ENCODE measurements at places on chromosomes 3 and 15. TPM values are rescaled to one million over a fixed set of nuclear protein-coding genes. Genes with fewer than 3 reads are reported as not detected.

DNA sequence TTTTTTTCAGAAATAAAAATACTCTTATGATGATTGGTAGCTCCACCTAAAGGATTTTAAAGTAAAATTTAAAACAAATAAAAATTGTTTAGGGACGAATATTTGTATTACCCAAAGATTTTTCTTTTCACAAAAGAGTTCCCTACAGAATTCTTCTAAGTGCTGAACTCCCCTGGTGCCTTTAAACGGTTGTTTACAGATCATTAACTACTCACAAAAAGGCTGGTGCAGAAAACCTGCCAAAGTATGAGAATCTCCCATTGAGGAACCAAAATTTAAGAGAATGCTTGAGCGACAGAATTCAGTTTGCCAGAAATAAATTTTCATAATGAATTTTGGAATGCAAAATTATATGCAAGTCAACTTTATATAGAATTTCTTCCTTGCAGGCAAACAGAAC is 497.8 kb upstream of the NR2F2 start:
- no peak for DNase-seq

GRCh38 chr15:101723171-101723873 is 951 bp downstream of the TARS3 start:
- DNase-seq, result peak; percentile 32

GRCh38 chr3:101938262-101938847 is 89.0 kb downstream of the NFKBIZ start:
- peak; percentile 29 for DNase-seq

DNA sequence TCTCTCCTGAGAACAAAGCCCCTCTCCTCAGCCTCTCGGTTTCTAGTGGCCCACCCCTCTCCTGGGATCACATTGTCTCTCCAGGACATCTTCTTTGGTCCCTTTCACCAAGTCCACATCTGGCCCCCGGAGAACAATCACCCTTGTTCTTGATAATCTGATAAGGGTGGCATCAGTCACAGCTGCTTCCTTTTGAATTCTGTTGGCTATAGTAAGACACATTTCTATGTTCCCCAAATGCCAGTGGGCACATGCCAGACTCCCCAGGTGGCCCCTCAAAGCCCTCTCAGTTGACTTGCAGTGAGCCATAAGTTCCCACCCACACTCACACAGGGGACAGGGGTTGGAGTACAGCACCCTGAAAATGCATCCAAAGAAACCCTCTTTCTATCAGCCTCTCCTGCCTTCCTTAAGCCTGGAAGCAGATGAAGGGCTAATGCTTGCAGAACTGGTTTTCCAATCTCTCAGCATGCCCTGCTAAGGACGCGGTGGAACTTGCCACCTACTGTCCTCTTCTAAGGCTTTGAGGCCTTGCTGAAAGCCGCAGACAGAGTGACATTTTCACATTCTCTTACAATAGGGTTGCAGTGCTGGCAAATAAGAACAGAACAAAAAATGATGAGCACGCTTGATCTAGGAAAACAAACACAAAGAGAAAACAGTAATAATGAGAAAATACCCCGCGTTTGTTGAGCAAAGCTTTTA is 101.3 kb upstream of the SLCO3A1 start:
- DNase-seq, result no peak

DNA sequence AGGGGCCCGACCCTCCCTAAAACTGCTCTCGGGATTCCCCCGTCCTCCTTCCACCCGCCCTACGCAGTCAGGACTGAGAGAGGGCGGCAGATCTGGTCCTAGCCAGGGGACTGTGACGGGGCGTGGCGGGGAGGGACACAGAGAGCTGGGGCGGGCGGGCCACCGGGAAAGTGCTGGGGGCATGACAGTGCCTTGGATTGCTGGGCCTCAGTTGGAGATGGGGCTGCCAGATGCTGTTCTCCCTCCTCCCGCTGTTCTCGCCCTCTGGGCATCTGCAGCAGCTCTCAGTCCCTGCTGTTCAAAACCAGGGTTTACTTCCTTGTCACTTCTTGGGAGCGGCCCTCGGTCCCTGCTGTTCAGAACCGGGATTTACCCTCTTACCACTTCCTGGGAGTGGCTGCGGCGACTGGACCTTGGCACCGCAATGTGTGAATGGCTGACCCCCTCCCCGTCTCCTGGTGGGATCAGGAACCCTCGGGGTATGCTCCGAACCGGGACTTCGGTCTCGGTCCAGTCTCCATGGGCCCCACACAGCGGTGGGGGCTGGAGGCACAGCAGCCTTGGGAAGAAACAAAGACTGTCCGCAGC is 1.8 kb upstream of the RPP25 start:
- no peak for DNase-seq

DNA sequence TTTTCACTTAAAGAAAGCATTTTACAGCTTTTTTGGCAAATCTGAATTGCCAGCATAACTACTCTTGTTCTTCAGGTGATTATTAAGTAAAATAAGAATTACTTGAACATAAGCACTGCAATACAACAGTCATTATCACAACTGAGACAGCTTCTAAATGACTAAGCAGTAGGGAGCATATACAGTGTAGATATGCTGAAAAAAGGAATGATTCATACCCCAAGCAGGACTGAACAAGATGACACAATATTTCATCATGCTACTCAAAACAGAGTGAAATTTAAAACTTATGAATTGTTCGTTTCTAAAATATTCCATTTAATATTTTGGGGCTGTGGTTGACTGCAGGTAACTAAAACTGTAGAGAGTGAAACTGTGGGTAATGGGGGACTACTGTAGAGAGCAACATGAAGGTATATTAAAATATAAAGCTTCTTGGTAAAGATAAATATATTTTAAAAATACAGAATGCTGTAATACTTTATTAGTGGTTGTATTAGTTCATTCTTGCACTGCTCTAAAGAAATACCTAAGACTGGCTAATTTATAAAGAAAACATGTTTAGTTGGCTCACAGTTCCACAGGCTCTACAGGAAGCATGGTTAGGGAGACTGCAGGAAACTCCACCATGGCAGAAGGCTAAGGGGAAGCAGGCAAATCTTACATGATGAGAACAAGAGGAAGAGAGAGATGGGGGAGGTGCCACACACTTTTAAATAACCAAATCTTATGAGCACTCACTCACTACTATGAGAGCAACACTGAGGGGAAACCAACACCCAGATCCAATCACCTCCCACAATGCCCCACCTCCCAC is 84.8 kb downstream of the DCLK3 start:
- no peak for DNase-seq

GRCh38 chr3:120469882-120470301 is 19.1 kb upstream of the FSTL1 start:
- no peak for DNase-seq

GRCh38 chr3:119864476-119864875 is 82.6 kb downstream of the NR1I2 start:
- DNase-seq, result no peak

TM4SF1 gene
- 1,407 TPM for polyA plus RNA-seq

PLSCR2 gene
- not detected for polyA plus RNA-seq

GOLGA8T gene
- polyA plus RNA-seq, result 0.04 TPM
